Breast epithelium (tissue), 4 donors: ENCODE measurements at places on chromosomes 7 and 10.

- no peaks in the 10 kb centered on the region for H3K4me1 ChIP-seq
Measured at GRCh38 chr10:80133206-80133605, 676 bp downstream of the PLAC9 start.

DNA sequence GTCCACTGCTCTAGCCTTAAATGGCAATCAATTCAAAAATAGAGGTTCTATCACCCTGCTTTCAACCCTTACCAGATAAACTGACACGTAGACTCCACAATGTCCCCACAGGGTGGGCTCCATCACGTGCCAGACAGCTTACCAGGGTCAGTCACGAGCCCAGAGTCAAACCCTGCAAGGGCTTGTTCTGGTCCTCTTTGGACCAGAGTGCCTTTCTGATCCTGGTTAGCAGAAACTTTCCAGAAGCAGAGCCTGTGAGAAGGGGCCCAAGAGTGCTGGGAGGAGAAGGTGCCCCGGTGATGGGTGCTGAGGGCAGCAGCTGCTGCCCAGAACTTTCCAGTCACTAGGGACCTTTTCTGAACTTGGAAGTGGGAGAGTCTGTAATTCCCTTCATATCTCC, 354 bp upstream of the GIMAP5 start:
- H3K4me1 ChIP-seq, result no peaks in the 10 kb centered on the region
- DNase-seq, result no peak
- H3K27me3 ChIP-seq, result no peaks in the 10 kb centered on the region
- peak overlapping the region; percentile 40 for H3K4me3 ChIP-seq

DNA sequence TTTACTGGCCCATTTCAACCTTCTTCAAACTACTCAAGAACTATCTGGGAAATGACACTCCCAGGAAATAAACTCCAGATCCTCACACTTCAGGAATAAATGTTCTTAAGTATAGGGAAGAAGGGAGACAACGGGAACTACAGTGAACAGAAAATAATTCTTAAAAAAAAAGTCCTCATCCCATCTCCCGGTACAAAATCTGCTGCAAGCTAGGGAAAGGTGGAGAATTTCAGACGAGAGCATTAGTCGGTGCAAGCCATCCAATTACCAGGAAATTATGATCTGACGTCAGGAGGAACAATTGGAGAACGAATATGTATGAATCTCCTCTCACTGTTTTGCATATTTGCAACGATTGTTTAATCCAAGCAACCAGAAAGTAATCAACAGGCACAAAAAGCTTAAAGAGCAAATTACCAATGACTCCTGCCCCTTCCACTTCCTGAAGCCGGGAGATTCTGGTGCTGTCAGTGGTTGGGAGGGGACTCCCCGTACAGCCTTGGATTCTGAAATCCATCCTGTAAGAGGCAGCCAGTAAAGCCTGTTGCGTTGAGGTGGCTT, 15.1 kb upstream of the GATA3 start:
- no peak overlapping the region for H3K27ac ChIP-seq
- no peak overlapping the region for H3K4me3 ChIP-seq
- peaks cover 91% of the 10 kb centered on the region for H3K27me3 ChIP-seq

- H3K4me1 ChIP-seq, result no peaks in the 10 kb centered on the region
- peak overlapping the region; percentile 59 for H3K4me3 ChIP-seq
- no peak overlapping the region for H3K27ac ChIP-seq
- peaks cover 12% of the 10 kb centered on the region for H3K27me3 ChIP-seq
- no peaks in the 10 kb centered on the region for H3K36me3 ChIP-seq
Measured at GRCh38 chr10:42866115-42866995, 83.8 kb downstream of the BMS1 start.

- no peak overlapping the region for H3K4me3 ChIP-seq
- no peak overlapping the region for H3K27ac ChIP-seq
- H3K4me1 ChIP-seq, result no peaks in the 10 kb centered on the region
- no peaks in the 10 kb centered on the region for H3K36me3 ChIP-seq
Measured at GRCh38 chr7:144818511-144818910, 17.3 kb downstream of the TPK1 start.

- no peak overlapping the region for H3K27ac ChIP-seq
- no peak overlapping the region for H3K4me3 ChIP-seq
- H3K36me3 ChIP-seq, result no peaks in the 10 kb centered on the region
- H3K4me1 ChIP-seq, result no peaks in the 10 kb centered on the region
- no peak for DNase-seq
Measured at GRCh38 chr7:96026611-96027010, 254.3 kb downstream of the DYNC1I1 start.

DNA sequence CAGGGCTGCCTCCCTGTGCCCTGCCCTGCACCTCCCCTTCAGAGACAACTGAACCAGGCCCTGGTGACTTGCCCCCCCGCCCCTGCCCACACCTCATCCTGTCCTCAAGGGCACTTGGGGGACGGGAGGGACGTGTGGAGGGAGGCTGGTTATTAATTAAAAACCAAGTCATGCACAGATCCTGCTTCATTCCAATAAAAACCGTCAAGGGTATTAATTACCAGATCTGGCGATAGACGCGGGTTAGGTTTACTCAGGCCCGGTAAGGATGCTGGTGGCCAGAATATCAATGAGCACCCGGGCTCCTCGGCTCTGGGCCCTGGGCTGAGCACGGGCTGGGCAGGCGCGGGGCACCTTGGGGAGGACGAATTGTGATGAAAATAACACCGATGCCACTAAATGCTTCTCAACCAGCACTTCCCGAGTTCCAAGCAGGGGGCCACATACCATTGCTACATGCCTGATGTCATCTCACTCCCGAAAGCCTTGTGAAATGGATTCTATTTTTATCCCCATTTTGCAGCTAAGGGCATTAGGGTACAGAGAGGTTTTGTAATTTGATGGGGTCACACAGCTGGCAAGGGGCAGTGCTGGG, 24.5 kb upstream of the GTF2IRD1 start:
- H3K4me3 ChIP-seq, result no peak overlapping the region
- no peak for DNase-seq
- no peaks in the 10 kb centered on the region for H3K4me1 ChIP-seq
- H3K27ac ChIP-seq, result no peak overlapping the region
- no peaks in the 10 kb centered on the region for H3K27me3 ChIP-seq

DNA sequence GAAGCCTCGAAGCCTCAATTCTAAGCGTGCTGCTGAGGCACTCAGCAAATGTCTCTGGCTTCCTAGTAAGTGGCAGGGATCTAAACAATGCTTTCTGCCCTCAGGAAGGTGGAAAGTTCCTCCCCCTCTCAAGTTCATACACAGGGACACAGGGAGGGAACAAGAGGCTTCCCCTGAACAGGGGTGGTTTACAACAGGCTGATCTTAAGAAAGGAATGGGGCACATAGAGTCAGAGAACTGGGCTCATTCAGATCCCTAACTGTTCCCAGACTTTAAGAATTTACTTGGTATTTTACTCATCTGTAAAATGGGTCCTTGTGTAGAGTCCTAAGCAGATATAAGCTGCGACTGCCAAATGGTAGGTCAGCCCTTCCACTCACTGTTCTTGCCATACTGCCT, 2.5 kb downstream of the TNS3 start:
- H3K4me1 ChIP-seq, result peaks cover 4% of the 10 kb centered on the region
- DNase-seq, result no peak
- no peak overlapping the region for H3K4me3 ChIP-seq
- H3K27ac ChIP-seq, result peak overlapping the region; percentile 86
- H3K27me3 ChIP-seq, result no peaks in the 10 kb centered on the region

GRCh38 chr10:112981553-112981952, 31.5 kb downstream of the TCF7L2 start:
- H3K4me3 ChIP-seq, result no peak overlapping the region
- no peaks in the 10 kb centered on the region for H3K36me3 ChIP-seq
- H3K27me3 ChIP-seq, result no peaks in the 10 kb centered on the region
- H3K4me1 ChIP-seq, result peaks cover 17% of the 10 kb centered on the region
- no peak overlapping the region for H3K27ac ChIP-seq

DNA sequence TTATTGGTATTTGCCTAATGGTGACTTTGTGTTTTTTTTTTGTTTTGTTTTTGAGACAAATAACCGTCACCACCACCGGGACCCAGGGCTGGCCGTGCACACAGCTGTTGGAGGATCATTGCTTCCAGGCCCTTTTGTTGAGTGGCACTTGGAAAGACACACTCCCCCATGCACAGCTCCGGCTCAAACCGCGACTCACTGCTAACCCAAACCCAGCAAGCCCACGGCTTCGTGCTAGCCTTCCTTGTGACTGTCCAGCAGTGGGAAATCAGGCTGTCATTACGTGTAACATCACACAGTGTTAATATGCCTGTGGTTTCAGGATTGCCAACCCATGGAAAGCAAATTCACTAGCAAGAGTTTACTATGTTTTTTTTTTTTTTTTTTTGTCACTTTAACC, 17.4 kb downstream of the BNIP3 start:
- no peak overlapping the region for H3K27ac ChIP-seq
- H3K4me1 ChIP-seq, result no peaks in the 10 kb centered on the region
- no peak overlapping the region for H3K4me3 ChIP-seq
- no peaks in the 10 kb centered on the region for H3K27me3 ChIP-seq
- DNase-seq, result no peak

DNA sequence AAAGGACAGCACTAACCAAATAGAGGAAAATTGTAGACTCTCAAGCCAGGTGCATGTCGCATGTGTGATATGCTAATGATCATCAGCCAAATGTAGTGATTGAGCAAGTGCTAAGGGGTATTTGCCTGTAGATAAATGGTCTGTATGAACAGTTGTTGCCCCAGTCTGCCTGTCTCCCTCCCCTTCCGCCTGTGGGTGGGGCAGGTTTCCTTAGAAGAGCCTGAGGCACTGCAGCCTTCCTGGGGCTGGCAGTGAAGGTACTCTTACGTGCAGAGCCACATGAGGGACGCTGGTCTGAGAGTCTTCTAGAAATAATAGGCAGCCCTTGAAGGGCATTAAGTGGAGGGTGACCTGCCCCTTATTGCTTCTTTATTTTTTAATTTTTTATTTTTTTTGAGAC, 152.1 kb downstream of the SNX10 start:
- DNase-seq, result no peak
- no peak overlapping the region for H3K27ac ChIP-seq
- no peaks in the 10 kb centered on the region for H3K4me1 ChIP-seq
- H3K27me3 ChIP-seq, result no peaks in the 10 kb centered on the region

DNA sequence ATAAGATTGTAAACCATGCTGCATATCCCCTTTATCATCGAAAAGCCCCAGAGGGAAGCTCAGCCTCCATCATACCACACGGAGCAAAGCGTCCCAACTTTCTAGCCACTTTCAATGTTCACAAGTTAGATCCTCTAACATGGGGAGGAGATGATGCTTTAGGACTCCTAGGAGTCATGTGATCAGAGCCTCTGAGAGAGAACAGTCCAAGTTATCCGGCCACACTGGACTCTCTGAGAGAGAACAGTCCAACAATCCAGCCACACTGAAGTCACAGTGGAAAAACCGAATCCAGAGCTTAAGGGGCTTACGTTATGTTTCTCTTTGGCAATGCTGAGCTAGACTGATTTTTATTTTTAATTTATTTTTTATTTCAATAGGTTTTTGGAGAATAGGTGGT, 72.5 kb downstream of the MALSU1 start:
- no peak overlapping the region for H3K27ac ChIP-seq
- H3K4me1 ChIP-seq, result no peaks in the 10 kb centered on the region
- H3K36me3 ChIP-seq, result no peaks in the 10 kb centered on the region
- DNase-seq, result no peak
- no peaks in the 10 kb centered on the region for H3K27me3 ChIP-seq
- H3K4me3 ChIP-seq, result no peak overlapping the region

DNA sequence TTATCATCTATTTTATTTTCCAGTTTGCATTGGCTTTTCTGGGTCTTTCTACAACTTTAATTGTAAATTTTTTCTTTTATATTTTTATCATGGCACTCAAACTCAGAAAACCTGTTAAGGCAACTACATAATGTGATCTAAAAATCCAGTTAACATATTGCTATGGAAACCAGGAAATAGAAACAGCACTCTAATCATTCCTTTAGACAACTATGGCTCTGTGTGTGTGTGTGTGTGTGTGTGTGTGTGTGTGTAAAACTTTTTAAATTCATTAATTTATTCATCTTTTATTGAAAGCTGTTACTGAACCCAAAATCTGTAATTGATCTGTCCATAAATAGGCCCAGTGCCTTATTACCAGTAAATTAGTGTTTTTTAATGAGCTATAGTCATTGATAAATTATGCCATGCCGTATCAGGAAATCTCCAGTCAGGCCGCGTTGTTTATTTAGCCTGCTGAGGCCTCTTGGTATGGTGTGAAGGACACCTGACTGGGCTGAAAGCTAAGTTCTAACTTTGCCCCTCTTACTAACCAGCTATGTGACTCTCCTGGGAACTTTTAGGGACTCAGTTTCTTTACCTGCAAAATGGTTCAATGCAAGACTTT, 1.5 kb upstream of the MET start:
- no peak overlapping the region for H3K27ac ChIP-seq
- H3K36me3 ChIP-seq, result no peaks in the 10 kb centered on the region
- H3K4me1 ChIP-seq, result no peaks in the 10 kb centered on the region
- no peaks in the 10 kb centered on the region for H3K27me3 ChIP-seq

- no peak overlapping the region for H3K4me3 ChIP-seq
- no peaks in the 10 kb centered on the region for H3K36me3 ChIP-seq
- H3K27ac ChIP-seq, result no peak overlapping the region
- H3K27me3 ChIP-seq, result peaks cover 30% of the 10 kb centered on the region
Measured at GRCh38 chr7:1735262-1735661, 65.2 kb downstream of the ELFN1 start.

GRCh38 chr7:132472463-132473120, 103.7 kb downstream of the PLXNA4 start:
- H3K4me1 ChIP-seq, result no peaks in the 10 kb centered on the region
- no peaks in the 10 kb centered on the region for H3K27me3 ChIP-seq
- no peak overlapping the region for H3K4me3 ChIP-seq
- peak overlapping the region; percentile 6 for H3K27ac ChIP-seq

GRCh38 chr7:77665161-77665560, 31.1 kb upstream of the RSBN1L start:
- H3K27me3 ChIP-seq, result no peaks in the 10 kb centered on the region
- no peak for DNase-seq
- H3K4me3 ChIP-seq, result no peak overlapping the region
- H3K27ac ChIP-seq, result no peak overlapping the region
- no peaks in the 10 kb centered on the region for H3K4me1 ChIP-seq

DNA sequence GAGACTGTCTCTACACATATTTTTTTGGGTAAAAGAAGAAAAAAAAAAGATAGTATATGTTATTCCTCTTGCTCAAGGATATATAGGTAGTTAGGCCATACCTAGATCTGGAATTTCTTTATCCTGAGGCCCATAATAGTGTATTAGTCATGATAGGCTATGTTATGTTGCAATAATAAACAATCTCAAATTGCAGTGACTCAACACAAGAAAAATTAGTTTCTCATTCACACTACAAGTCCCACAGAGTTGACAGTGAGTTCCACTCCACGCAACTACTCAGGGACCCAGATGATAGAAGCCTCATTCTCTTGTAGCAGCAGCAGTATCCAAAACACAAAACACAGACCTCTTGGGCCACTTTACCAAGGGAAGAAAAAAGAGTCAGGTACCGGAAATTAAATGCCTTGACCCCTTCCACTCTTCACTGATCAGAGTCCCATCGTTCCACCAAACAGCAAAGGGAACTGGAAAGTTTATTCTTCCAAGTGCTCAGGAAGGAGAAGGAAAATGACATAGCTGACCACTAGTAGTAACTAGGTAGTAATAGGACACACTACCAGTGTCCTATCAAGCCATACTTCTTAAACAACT, 7.4 kb upstream of the C10orf67 start:
- no peaks in the 10 kb centered on the region for H3K36me3 ChIP-seq
- H3K4me1 ChIP-seq, result no peaks in the 10 kb centered on the region
- no peak overlapping the region for H3K27ac ChIP-seq
- no peak for DNase-seq
- H3K27me3 ChIP-seq, result no peaks in the 10 kb centered on the region

- H3K27ac ChIP-seq, result no peak overlapping the region
- no peak overlapping the region for H3K4me3 ChIP-seq
- no peaks in the 10 kb centered on the region for H3K36me3 ChIP-seq
- no peaks in the 10 kb centered on the region for H3K4me1 ChIP-seq
- no peaks in the 10 kb centered on the region for H3K27me3 ChIP-seq
Measured at GRCh38 chr7:50531928-50532327, 33.3 kb downstream of the DDC start.
